ENCODE measurements at places on chromosomes 5 and 9.
A peak's percentile ranks its signal among the peaks of the same experiment; 100 is the strongest.

DNA sequence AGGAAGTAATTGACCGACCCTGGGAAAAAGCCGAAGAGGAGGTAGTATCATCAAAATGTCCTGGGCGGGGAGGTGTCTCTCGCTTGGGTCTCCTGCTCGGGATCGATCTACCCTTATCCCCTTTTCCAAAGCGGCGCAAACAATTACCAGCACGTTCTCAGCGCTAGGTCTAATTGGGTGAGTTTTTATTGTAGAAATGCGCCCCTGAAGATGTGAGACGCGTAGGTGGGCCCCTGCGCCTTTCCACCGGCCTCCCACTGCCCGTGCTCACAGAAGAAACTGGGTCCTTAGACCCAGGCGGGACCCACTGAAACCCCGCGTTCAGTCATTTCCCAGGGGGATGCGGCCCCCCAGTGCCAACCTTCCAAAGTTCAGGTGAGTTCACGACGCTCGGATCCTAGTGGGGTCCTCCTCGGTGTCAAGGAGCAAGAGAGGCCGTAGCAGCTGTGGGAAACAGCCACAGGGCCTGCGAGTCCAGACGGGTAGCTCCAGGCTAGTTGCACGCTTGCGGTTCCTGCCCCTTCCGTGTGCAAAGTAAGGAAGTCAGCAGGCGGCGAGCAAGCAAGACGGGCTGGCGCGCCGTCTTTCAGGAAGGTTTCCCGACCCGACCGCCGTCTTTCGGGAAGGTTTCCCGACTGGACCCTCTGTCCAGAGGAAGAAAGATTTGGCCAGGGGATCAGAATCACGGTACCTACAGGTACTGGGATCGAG lies 1.5 kb downstream of the SMIM32 start:
- no peak for DNase-seq

- DNase-seq = no peak
Measured at GRCh38 chr9:6049798-6050197, 34.4 kb upstream of the RANBP6 start.

DNA sequence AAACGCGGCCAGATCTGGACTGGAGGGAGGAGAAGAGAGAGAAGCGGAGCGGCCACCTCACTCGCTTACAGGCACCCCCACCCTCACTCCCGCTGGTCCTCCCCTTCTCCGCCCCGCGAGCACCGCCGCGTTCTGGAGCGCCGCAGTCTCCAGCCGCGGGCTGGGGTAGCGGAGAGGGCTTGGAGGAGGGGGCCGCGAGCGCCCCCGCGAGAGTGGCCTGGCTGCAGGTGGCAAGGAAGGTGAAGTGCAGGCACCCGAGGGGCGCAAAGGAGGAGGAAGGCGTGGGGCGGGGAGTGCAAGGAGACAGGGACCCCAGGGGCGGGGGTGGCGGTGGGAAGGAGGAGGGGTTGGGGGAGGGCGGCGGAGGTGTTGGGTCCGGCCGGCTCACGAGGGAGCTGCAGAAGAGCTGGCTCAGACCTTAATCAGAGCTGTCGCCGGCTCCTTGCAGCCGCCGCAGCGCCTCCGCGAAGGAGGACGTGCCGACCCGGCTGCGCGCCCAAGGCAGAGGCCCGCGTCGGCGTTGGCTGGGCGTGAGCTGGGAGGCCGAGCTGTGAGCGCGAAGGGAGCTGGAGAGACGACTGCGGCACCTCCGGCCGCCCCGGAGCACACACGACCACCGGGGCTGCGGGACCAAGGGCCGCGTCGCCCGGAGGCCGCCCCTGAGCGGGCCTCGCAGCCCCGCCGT lies at the start of gene DMRT3:
Gene DMRT3, plus strand, starts transcription at position 398 of the 685 bp plus-strand sequence. CDS start 347 bp downstream, outside the sequence.
- no peak for DNase-seq

- no peak for DNase-seq
Measured at GRCh38 chr9:69385581-69386033, 60.6 kb downstream of the ENTREP1 start.

GRCh38 chr9:37422289-37423104 lies at the start of gene GRHPR:
GRHPR (plus strand) TSS chr9:37422696; CDS start chr9:37422751, 55 bp downstream.
- peak; percentile 20 for DNase-seq

DNA sequence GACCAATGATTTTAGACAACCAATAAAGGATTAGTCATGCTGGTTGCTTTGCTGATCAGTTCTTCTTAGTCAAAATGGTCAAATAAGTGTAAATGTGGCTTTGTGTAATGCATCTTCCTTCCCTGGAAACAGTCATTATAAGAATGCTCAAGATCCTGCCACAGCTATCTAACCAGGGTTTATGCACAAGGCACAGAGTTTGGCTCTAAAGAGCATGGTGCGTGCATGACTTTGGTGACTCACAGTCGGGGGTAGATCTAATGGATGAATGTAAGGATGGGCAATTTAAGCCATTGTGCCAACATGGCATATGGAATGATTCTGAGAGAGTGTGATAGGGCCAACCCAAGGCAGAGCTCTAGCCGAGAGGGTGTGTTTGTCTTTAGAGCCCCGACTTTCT lies 6.5 kb downstream of the LIX1 start:
- DNase-seq = no peak

GRCh38 chr5:18119156-18119785 lies 485.0 kb downstream of the TAF11L14 start:
- DNase-seq = no peak

GRCh38 chr5:150404535-150404934 lies 8.2 kb downstream of the CD74 start:
- DNase-seq = no peak

- no peak for DNase-seq
Measured at GRCh38 chr9:93064392-93065134, 6.1 kb downstream of the SUSD3 start.

- DNase-seq = no peak
Measured at GRCh38 chr9:34592895-34593601, 3.5 kb upstream of the CNTFR start.

DNA sequence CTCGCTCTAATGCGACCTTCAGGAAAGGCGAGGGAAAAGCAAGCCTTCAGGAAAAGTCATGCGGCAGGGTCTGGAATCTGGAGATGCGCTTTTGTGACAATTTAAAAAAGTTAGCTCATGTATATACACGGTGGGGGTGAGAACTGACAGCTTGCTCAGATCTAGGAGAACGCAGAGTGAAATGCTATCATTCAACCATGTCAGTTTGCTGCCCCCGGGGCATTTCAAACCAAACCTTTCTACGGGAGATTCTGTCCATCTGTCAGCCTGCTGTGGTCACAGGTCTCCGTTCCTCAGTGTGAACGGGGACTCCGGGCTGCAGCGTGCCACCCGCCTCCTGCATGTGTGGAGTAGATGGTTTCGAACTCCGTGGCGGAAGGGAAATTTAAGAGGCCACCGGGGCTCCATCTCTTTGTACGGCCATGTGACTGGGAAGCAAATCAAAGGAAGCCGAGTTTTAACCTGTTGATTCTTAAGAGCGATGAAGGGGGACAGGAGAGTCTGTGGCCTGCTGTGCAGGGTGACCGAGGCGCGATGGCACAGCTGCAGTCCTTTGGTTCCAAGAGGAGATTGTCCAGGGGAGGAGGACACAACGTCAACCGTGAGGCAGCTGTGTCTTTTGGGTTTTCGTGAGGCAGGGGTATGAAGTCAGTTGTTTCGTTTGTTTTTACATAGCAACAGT lies 45.9 kb downstream of the OTULIN start:
- no peak for DNase-seq

DNA sequence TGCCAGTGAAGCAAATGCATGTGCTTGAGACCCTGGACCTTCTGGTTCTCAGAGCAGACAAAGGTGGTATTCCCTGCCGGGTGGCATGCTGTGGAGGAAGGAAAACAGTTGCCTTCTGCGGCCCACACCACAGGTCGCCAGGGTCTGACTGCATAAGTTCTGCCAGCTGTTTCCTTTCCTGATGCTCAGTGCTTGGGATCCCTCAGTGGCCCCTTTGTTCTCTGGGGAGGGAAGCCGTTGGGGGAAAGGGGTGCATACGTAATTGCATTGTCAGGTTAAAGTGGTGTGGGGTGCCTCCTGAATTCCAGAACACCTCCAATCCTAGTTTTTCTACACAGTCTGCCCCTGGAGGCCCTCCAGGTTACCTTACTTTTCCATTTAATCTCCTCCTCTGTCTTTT lies 43.1 kb upstream of the SLC2A8 start:
- no peak for DNase-seq

DNA sequence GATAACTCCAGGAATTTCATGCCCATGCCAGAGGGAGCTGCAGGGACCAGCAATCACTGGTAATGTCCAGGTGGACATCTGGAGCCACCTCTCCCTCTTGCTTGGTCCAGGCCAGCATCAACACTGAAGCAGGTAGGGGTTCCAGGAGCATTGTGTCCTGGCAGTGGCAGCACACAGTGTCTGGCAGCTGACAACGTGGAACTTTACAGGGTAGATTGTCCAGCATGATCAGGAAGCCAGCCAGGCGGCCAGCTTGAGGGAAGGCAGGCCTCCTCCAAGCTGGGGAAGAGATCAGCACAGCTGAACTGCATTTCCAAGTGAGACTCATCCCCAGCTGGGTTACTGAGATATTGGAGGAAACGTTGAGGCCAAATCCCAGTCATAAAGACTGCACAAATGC lies 82.6 kb upstream of the RASGRF2 start:
- no peak for DNase-seq

DNA sequence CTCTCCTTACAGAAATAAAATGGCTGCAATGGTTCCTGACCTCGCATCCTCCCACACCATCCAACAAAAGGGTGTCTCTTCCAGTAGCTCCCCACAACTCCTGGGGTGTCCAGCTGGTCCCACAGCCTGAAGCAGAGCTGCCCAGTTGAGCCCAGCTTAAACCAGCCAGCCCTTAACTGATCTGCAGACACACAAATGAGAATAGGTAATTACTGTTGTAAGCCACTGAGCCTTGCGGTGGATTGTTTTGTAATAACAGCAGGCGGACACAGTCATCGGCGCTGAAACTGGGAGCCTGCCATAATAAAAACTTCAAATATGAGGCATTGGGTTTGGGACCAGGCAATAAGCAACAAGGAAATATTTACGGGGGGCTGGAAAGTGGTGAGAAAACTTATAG lies 10.4 kb upstream of the ZBTB43 start:
- no peak for DNase-seq

GRCh38 chr5:37436146-37436934 lies 57.2 kb downstream of the WDR70 start:
- DNase-seq = no peak

DNA sequence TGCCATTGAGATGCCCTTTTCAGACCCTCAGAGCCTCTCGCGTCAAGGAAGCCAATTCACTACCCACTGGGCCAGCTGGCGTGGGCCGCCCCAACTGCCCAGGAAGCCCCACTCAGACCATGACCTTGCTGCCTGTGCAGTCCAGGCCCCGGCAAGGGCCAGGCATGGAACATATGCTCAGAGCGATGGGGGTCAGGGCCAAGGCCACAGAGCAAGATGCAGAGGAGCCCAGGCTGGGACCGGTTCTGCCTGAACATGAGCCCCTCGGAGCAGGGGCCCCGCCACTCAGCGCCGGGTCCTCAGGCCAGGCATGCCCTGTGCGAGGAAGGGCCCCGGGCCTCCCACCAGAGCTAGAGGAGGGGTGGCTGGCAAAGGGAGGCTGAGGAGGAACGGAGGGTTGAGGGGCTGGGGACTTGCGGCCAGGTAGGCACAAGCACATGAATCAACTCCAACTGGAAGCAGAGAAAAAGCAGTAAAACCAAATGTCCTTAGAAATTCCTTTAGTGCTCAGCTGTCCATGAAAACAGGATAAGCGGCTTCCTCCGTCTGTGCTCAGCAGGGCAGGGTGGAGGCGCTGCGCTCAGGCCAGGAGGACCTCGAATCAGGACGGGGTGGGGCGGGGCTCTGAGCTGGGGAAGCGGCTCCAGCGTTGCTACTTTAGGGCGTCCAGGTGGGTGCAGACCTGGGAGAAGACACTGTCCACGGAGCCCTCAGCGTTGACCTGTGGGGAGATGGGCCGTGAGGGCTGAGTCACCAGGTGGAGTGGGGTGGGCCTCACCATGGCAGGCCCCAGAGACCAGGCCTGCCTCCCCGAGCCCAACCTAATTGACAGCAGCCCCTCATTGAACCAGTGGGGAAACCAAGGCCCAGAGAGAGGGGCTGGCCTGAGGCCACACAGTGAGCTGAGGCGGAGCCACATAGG lies 9.9 kb downstream of the AK1 start:
- DNase-seq = no peak

- no peak for DNase-seq
Measured at GRCh38 chr5:118778941-118779340, 209.4 kb downstream of the DTWD2 start.

DNA sequence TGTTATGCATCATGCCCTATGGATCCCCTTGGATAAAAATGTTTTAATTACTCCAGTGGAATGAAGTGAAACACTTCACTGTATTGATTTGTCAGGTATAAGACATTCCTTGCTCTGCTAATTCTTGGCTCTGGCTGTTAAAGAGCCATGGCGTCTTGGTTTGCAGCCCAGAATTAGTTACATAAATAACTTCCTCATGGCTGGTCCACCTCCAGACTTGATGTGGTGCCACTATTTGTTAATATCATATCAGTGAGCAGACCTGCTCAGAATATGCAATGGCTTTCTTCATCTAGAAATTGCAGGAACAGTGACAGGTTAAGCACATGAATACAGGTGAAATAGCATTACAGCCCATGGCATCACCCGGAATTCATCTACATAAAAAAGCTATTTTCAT lies 446.9 kb upstream of the GRIN3A start:
- no peak for DNase-seq

DNA sequence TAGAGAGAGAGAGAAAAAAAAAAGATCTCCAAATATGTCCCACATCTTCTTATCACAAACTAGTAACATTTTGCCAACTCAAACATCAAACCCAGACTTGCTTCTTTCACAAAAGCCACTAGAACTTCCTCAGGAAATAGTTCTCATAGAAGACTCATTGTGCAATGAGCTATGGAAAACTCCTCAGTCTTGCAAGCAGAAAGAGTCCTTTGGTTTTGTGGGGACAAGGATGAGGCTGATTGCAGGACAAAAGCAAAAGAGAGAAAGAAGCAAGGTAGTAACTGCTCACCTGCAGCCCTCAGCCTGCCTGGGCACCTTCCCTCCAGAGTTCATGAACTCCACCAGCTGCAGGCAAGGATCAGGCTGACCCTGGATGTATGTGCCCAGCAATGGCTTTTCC lies 399.0 kb downstream of the IRX1 start:
- DNase-seq = no peak

DNA sequence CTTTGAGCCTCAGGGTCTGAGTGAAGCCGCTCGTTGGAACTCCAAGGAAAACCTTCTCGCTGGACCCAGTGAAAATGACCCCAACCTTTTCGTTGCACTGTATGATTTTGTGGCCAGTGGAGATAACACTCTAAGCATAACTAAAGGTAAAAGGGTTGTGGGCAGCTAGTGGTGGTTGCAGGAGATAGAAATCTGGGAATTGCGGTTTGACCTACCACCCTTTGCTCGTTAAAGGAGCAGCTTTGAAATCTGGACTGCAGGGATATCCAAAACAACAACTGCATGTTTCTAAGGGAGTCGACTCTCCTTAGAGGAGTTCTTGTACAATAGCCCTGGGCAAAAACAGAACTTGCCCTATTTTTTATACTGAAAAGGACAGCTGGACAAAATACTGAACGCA lies 19.0 kb downstream of the ABL1 start:
- DNase-seq = no peak

- no peak for DNase-seq
Measured at GRCh38 chr5:130065617-130066016, 161.4 kb downstream of the CHSY3 start.

- DNase-seq = no peak
Measured at GRCh38 chr5:167688341-167689130, 602.9 kb upstream of the WWC1 start.

GRCh38 chr5:160635046-160635445 lies 213.4 kb downstream of the PTTG1 start:
- DNase-seq = no peak

GRCh38 chr9:111096051-111096450 lies 57.8 kb upstream of the LPAR1 start:
- DNase-seq = no peak
